ENCODE measurements at places on chromosomes 11 and 22.
A peak's percentile ranks its signal among the peaks of the same experiment; 100 is the strongest.

DNA sequence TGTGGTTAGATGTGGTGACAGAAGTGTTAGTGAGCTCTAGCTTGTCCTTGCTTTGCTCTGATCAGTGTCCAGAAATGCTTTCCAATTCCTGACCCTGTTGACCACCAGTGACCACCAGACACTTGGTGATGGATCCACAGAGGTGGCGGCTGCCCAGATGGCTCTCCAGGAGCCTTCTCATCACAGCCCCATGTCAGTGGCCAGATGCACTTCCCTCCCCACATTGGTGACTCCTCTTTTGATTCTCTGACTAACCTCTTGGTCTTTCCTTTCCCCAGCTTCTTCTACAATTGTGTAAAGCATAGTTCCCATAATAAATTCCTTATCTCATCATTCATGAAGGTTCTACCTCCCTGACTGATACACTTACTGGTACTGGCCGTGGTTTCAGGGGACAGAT is 40.1 kb upstream of the CXCR5 start:
- no peak for DNase-seq

GRCh38 chr11:11572386-11572785 is 49.4 kb downstream of the GALNT18 start:
- no peak for DNase-seq

GRCh38 chr22:45942344-45942743 is 34.6 kb downstream of the WNT7B start:
- no peak for DNase-seq

- DNase-seq, result peak; percentile 41
Observed at GRCh38 chr11:43852057-43852636, 28.5 kb upstream of the ALKBH3 start.

DNA sequence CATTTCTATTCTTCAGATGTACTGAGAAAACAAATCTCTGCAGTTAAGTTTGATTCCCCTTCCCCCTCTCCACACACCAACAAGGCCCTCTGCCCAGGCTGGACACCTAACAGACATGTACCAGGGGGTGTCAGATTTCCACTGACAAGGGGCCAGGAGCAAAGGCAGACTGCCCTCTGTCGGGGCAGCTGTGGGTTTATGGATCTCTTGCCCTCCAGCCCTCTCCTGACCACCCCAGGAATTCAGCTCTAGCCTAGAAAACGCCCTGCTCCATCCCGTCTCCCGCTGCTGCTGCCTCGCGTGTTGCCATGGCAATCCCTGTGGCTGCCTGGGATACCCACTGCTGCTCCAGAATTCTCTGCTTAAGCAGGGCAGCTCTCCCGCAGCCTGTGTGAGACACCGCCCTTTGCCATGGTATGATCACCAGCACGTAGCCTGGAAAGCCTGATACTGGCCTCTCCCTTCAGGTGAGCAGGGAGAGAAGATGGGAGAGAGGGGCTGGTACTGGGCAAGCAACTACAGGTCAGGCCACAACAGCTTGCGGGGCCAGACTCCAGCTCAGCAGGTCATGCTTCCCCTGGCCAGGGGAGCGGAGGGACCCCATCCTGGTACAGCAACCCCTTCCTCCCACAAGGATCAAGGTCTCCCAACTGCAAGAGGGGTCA is 41.6 kb downstream of the BUD13 start:
- DNase-seq, result peak; percentile 3

DNA sequence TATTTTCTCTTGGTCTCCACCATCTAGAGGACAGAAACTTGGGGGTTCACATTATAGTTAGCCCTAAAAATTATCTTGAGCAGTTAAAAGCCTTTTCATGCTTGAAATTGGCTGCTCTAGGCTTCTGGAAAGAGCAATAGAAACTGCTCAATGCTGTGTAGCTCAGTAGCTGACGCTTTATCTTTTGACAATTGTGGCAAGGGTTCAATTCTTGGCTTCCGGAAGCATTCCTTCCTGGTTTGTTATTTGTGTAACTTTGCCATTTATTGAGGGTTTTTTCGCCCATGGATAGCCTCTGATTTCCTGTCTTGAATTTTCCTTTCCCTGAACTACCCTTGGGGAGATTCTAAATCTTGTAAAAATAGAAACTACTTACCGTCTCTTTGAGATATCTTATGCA is 10.3 kb upstream of the OR56A1 start:
- DNase-seq, result no peak

DNA sequence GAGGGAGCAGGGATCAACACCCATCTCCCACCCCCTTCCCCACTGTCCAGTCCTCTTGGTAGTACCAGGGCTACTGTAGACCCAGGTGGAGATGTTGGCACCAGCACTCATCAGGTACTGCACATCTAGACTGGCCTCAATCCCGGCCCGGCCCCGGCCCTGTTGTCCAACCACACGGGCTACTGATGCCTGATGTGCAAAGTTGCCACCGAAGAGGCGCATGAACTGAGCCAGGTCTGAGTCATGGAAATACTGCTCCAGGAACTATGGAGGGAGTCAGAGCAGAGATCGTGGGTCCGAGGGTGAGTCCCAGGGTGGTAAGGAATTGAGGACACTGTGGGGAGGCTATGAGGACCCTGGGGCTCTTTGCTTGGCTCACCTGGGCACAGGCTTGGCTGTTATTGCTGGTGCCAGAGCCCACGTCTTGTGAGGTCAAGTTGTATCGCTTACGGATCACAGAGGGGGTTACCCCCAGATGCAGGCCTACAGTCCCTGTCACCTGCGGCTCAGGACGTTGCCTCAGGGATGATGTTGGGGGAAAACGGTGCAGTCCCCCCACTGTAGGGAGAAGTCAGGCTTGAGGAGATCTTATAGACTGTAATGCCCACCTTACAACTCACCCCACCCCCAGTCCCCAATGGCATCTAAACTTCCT is 2.5 kb downstream of the TPP1 start:
- no peak for DNase-seq

DNA sequence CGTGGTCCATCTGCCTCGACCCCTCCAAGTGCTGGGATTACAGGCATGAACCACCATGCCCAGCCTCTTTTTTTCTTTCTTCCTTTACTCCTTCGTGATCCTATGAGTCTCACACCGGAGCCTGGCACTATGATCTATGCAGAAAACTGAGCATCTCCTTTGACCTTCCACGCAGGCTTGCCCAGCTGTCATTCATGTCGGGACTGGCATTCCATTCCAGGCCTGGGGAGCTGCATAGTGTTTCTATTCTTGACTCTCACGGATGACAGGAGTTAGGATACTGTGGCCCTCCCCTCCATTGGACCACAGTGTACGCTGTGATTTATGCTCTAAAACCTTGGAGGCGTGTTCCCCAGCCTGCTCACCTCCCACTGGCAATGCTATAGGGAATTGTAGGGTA is 611.8 kb downstream of the BRD1 start:
- no peak for DNase-seq

DNA sequence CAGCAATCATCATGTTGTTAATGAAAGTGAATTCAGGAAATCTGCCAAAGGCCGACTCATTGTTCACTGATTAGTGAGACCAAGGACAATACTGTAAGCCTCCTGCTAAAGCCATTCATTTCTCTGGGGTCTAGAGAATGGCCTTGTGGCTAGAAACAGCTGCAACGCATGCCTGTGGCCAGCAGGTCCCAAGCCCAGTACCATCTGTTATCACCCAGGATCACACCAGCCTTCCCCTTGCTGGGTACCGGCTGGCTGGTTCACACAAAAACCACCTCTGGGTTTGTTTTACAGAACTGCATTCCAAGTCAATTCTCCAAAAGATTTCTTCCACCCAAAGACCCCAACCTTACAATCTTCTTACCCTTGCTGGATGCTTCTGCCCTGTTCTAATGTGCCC is 1.1 kb downstream of the PLAAT5 start:
- DNase-seq, result no peak

- no peak for DNase-seq
Observed at GRCh38 chr22:31094021-31094551, 13.0 kb downstream of the SMTN start.

- no peak for DNase-seq
Observed at GRCh38 chr11:13891911-13892310, 70.6 kb upstream of the SPON1 start.

GRCh38 chr11:2890466-2891294 is 5.1 kb upstream of the CDKN1C start:
- no peak for DNase-seq

- DNase-seq, result no peak
Observed at GRCh38 chr11:68270196-68271022, 1.4 kb downstream of the C11orf24 start.

DNA sequence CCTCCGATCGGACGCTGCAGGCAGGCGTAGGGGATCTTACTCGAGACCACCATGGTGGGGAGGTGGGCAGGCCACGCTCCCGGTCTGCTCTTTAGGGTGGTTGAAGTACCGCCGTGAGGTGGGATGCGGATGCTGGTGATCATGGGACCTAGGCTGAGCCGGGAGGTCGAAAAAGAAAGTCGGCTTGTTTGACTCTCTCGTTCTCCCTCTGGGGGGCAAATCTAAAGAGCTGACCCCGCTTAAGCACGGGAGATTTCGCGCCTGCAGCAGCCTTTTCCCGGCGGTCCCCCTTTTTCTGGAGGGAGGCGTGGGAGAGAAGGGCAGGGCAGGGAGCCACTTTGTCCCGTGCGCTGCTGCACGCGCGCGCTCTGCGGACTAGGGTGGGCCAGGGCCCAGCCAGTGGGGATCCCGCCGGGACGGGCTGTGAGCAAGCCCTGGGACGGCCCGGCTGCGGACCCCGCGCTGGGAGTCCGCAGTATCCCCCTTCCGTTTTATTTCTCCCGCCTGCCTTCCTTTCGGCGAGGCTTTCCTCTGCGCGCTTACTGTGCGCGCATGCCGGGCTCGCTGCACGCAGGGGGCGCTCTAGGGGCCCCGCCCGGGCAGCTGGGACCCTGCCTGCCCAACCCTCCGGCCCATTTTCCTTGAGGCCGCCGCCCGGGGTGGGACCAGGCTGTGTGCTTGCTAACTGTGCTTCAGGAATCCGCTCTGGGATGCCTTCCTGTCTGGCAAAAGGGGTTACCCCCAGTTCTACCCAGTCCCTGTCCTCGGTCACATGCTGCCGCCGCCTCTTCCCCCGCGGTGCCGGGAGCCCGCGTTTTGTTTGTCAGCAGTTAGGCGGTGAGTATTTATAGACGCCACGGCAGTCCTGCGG is 81.0 kb downstream of the PRR5L start:
- no peak for DNase-seq

- DNase-seq, result no peak
Observed at GRCh38 chr22:44944883-44945601, 64.8 kb downstream of the PHF21B start.

DNA sequence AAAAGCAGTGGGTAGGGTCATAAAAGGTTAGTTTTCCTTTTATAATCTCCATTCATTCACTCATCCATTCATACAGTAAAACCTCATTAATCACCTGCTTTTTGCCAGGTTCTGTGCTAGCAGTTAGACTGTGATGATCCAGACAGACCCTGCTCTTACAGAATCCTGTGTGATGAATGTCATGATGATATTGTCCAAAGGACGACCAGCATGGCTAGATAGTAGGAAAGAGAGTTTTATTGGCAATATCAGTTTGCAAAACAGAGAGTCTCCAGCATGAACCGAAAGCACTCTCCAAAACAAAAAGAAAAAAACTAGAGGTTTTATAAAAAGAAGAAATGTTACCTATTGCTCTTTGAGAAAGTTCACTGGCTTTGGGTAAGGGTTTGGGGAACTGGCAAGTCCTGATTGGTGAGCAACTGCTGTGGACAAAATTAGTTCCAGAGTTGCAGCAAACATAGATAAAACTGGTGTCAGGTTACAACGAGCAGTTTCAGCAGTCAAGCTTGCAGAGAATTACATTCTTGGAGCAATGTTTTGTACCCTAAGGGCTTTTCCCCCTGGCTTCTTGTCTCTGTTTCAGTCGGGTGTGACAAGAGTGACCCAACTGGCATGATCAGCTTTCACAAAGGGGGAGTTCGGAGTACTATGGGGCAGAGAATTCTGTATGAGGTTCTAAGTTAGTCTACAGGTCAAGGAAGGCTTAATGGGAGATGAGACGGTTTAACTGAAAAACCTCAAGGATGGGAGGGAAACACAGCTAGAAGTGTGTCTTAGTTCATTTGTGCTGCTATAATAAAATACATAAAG is 58.3 kb downstream of the HSD17B12 start:
- peak; percentile 50 for DNase-seq

GRCh38 chr11:81874635-81875034 is 859.0 kb downstream of the FAM181B start:
- no peak for DNase-seq

GRCh38 chr11:69316956-69317355 is 23.0 kb downstream of the MYEOV start:
- no peak for DNase-seq

GRCh38 chr11:117072517-117073461 is 25.4 kb downstream of the SIK3 start:
- DNase-seq, result peak; percentile 79

DNA sequence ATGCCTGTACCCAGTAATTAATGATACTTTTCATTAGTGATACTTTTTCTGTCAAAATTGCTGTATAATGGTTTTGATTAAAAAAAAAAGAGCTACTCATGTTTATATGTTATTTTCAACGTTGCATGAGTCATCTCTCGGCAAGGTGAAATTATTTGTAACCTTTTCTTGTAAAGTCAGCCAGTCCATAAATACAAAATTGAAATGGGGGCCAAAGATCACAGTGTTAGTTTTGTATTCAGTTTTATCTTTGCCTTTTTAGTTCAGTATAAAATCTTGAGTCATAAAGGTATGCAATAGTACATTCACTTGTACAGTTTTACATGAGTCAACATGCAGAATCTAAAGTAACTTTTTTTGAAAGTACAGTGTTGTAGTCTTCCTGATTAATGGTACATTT is 4.3 kb downstream of the ARHGEF12 start:
- DNase-seq, result no peak

DNA sequence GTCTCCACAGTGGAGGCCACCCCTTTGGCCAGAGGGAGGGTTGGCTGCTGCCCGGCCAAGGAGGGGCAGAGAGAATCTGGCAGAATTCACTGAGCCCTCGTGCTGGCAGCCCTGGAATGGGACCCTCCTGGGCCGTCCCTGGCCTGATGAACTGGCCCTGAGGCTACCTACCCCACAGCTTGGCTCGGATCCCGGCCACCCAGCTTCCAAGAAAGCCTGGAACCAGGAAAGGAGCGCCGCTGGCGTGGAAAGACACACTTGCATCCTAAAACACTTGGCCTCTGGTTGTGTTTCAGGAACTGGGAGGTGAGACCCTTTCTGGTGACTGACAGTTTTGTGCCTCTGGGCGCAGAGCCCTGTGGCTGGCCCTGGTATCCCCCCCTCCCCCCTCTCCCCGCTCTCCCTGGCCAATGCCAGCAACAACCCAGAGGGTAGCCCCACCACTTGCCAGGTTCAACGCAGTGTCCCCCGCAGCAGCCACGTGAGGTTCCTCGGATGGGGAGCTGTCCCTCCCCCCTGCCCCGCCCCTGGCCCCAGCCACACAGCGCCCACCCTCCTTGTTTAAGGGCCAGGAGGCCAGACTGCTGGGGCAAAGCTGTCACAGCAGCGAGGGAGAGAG is 693 bp downstream of the NFAM1 start:
- DNase-seq, result no peak

GRCh38 chr11:111474432-111474831 is 37.8 kb downstream of the BTG4 start:
- DNase-seq, result no peak

- DNase-seq, result no peak
Observed at GRCh38 chr22:44894321-44894720, 115.5 kb downstream of the PHF21B start.
